Activated CD8-positive, alpha-beta memory T cell treated with anti-CD3 and anti-CD28 coated beads for 48 hours (primary cell): ENCODE measurements at places on chromosomes 7 and 10.

- DNase-seq = no peak
Observed at GRCh38 chr10:6654571-6654970, 74.5 kb upstream of the PRKCQ start.

DNA sequence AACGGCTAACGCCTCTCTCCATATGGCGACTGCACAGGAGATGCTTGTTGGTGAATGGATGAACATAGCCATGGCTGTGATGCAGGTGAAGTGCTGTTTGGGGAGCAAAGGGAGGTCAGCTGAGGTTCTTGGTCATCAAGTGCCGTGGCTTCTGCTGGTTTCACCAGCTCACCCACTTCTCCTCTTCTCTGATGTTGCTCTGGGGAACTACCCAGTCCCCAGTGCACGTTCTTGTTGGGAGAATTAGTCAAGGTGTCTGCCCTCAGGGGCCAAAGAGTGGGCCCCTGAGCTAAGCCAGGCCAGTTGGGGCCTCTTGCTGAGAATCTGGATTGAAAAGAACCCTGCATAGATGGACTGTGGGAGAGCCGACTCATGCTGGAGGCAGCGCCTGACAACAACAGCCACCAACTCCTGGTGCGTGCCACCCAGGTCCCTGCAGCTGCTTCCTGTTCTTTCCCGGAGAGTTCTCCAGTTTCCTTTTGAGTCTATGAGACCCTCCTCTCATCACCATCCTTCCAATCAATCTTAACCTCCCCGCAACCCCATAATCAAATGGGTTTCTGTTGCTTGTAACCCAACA is 3.0 kb downstream of the BTBD16 start:
- no peak for DNase-seq

- DNase-seq = no peak
Observed at GRCh38 chr10:52092390-52092789, 221.7 kb upstream of the DKK1 start.

DNA sequence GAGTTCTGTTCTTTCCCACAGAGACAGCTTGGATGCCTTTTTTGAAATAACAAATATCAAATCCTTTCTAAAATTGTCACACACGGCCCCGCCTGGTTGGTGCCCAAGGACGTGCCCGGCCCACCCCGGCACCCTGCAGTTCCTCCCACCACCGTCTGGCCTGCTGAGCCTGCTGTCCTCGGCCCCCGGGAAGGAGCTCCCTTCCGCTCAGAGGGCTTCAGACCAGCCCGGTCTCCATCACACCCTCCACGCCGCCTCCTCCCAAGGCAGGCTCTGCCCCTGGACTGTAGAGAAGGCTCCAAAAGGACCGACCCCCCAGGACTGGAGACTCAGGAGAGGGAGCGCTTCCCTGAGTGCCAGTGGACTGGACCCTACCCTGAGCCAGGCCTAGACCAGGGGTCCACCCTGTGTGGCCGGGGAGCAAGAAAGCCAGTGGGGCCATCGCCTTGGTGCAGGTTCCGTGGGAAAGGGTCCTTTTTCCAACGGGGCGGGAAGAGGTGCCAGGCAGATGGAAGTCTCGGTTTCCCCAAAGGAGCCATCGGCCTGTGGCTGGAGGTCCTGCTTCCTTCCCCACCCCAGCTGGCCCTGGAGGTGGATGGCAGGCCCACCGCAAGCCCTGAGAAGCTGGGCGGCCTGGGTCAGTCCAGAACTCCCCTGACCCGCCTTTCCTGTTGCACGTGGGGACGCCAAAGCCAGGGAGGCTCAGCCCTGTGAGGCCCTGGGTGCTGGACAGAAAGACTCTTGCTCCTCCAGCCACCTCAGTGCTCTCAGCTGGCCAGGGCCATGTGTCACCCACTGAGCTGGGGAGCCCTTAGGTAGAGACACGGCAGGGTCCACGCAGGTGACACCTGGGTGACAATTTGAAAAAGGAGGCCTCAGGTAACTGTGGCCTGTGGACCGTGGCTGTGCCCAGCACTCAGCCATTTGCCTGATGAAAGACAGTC is 69.8 kb downstream of the PWWP2B start:
- no peak for DNase-seq

GRCh38 chr10:84755311-84755710 is 426.9 kb downstream of the CCSER2 start:
- DNase-seq = no peak

- DNase-seq = no peak
Observed at GRCh38 chr10:42754155-42755027, 28.2 kb upstream of the BMS1 start.

- no peak for DNase-seq
Observed at GRCh38 chr7:150389532-150389816, 10.3 kb downstream of the ZNF775 start.

- DNase-seq = no peak
Observed at GRCh38 chr10:59362144-59362958, at the start of gene FAM13C. Gene FAM13C (minus strand): TSS chr10:59362549. CDS start chr10:59362460, 89 bp downstream.

DNA sequence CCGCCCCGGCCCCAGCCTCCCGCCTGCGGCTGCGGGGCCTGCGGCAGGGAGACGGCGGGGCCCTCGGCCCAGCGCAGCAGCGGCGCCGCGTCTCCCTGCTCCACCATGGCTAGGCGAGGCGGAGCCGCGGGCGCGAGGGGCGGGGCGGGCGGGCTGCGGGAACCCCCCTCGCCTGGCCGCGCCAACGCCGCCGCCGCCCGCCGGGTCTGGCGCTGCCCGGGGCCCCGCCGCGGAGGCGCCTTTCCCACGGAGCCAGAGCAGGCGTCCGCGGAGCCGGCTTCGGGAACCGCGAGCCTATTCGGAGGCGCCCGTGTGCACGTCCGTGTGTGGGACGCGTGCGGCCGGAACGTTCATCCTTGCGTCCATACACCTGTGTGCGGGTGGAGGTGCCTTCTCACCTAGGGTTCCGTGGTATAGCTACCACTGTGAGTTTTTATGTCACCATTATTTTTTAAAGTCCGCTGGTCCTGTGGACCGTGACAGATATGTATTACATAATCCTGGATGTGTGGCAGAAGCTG is at the start of gene DENND11:
TSS of gene DENND11 (minus strand) at position 120 of the 521 bp plus-strand sequence. CDS start at position 107, 13 bp downstream.
- peak; percentile 36 for DNase-seq

DNA sequence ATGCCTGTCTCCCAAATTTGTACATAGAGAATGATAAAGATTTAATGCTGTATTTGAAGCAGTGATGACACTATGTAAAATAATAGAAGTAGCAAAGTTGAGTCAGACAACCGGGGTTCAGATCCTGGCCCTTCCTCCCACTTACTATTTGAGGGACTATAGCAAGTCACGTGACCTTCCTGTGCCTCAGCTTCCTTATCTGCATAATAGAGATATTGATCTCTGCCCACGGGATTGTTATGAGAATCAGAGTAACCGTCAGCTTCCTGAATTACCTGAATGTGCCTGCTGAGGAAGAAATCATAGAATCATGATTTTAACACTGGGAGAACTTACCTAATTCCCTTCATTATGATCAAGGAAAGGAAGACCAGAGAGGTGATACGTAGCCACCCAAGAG is 26.9 kb downstream of the CASP7 start:
- no peak for DNase-seq

DNA sequence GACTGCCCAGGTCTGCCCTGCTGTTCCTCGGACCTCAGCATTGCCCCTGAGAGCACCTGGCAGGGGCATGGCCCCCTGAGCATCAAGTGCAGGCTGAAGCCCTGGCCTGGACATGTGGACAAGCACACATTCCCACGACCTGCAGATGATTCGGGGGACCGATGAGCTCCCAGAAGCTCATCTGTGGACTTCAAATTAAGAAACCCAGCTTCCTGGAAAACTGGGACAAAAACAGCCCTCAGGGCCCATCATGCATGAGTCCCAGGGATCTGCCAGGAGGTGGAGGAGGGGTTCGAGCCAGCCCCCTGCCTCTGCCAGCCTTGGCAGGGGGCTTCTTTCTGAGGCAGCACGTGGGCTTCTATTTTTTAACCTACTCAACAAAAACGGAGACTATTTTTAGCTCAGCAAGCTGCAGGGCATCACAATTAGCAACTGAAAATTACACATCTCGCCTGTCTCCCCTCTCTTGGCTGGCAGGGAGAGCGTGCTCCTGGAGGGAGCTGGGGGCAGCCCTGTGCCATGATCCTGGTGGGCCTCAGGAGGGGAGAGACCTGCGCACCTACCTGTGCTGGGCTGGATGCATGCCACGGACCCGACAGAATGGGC is 51.8 kb downstream of the RASGEF1A start:
- no peak for DNase-seq

DNA sequence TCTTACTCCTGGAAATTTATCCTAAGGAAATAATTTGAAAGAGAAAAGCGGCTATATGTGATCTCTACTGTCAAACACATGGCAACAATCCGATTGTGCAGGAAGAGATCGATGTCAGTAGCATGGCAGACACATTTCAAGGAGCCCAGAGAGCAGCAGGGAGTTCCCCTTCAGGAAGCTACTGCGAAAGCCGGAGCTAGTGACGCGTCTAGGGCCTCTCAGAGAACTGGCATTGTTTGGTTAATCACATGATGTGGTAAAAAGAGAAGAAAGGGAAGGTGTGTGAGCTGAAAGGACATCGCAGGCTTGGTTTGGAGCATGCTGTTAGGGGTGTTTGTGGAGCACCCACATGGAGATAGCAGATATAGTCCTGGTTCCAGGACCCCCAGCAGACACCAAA is 74.9 kb downstream of the BEND7 start:
- DNase-seq = no peak

GRCh38 chr10:88388324-88388723 is 194.8 kb downstream of the RNLS start:
- no peak for DNase-seq

- DNase-seq = no peak
Observed at GRCh38 chr10:130541090-130541489, 404.9 kb downstream of the GLRX3 start.

DNA sequence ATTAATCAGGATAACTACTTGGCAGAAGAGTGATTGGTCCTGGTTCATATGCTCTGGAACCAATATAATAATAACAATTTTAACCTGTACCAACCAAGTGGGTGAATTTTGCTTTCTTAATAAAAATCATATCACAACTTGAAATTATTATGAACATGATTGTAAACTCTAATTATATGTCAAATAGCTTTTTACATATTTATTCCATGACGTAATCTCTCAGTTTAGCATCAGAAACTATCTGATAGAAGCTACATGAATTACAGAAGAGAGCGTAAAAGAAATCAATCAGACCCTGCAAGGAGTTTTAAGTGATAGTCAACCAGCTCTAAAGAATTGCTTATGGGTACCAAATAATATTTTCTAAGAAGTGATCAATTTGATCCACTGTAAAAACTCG is 10.1 kb downstream of the GNG11 start:
- no peak for DNase-seq

- no peak for DNase-seq
Observed at GRCh38 chr7:151426441-151426903, 13.5 kb downstream of the CRYGN start.

DNA sequence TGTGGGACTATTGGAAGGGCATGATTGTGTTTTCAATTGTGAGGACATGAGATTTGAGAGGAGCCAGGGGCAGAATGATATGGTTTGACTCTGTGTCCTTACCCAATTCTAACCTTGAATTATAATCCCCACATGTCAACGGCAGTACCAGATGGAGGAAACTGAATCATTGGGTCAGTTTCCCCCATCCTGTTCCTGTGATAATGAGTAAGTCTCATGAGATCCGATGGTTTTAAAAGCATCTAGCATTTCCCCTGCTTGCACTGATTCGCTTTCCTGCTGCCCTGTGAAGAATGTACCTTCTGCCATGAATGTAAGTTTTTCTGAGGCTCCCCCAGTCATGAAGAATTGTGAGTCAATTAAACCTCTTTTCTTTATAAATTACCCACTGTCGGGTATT is 1367.1 kb downstream of the XPNPEP1 start:
- DNase-seq = no peak

DNA sequence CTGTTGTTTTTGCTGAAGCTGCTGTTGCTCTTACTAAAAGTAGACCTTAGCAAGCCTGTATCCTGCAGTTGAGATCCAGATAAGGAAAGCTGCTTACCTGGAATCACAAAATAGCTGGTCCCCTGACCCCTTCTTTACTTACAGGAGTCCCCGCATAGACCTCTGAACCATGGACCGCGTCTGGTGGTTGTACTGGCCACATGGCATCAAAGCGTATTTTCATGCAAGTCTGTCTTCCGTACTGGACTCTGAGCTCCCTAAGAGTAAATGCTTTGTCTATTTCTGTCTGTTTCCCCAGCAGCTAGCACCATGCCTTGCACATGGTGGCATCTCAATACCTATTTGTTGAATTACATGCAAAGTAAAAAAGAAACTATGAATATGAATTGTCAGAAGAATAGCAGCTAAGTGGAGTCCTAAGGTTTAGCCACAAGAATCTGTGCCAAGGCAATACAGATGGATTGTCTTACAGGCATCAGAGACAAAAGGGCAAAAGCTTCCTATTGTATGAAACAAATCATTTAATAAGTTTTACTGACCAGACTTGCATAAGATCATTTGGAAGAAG is 159.2 kb downstream of the PAXIP1 start:
- DNase-seq = no peak
